ENCODE measurements at places on chromosomes 3 and 15.

GRCh38 chr3:53161450-53161819, 426 bp downstream of the PRKCD start:
- DNase-seq: no peak

DNA sequence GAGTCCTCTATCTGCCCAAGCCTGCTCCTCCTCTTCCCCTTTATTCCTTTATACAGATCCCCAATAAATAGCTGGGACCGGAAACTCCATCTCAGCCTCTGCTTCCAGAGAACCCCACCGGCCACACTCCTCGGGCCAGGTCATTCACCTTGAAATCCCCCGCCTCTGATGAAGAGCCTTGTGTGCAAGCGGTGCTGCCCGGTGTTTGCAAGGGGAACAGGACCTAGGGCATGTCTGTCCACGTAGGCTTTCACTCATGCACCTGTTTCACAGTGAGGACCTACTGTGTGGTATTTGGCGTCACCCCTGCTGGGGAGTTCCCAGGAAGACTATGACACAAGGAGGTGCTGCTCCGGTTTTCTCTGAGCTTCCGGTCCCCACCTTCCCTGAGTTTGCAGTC, 54.0 kb downstream of the WNT7A start:
- DNase-seq: no peak

- no peak for DNase-seq
Measured at GRCh38 chr3:53217175-53217574, 38.6 kb downstream of the TKT start.

DNA sequence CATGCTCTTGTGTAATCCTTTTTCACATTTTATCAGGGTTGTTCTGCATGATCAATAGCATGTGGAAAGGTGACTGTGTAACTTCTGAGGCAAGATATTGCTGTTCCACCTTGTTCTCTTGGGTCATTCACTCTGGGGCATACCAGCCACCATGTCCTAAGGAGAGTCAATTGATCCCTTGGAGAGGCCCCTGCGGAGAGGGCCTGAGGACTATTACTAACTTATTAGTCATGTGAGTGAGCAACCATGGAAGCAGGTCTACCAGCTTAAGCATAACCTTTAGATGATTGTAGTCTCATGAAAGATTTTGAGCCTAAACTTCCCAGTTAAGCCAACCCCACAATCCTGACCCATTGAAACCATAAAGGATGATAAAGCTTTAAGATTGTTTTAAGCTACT, 22.0 kb upstream of the COL6A5 start:
- no peak for DNase-seq

GRCh38 chr3:169250000-169250399, 413.5 kb downstream of the MECOM start:
- no peak for DNase-seq

GRCh38 chr15:61613729-61614128, 384.6 kb upstream of the RORA start:
- no peak for DNase-seq

DNA sequence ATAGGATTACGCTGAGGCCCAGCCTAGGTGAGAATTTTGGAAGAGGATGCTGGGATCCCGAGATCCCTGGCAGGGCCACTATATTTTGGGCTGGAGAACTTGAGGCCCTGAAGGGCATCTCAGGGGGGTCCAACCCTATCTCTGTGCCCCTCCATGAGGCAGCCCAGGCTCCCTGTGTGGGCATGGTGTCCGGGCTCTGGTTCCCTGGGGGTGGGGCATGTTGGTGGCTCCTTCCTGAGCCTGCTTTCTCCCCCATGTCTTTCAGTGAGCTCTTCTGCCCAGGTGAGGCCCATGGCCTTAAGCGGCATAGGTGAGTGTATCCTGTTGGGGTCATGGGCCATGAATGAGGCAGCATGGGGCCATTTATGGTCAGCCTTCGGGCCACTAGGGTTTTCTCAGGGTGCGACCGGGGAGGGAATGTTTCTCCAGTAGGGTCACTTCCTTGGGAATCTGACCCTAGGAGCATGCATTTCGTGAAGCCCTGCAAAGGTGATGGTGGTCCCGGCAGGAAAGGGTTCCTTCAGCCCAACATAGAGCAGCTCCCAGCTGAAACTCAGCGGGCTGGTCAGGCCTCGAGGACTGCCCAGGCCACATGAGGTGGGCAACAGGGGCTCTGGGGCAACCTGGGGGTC, 191.3 kb downstream of the UBE3A start:
- DNase-seq: no peak

DNA sequence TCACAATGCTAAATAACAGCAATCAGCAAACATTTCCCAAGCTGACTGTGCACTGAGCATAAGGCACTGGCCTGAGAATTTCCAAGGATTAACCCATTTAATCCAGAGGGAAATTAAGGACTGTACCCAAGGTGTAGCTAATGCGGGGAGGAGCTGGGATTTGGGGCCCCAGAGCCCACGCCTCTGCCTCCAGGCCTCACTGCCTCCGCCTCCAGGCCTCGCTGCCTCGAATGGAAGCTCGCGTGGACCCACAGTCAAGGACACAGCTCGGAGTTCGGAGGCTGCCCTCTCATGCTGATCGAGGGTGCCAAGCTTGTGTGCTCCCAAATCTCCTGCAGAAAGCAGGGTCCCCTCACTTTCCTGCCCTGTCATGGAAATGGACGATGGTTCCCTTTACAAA, 76.5 kb upstream of the SNRPA1 start:
- no peak for DNase-seq

- no peak for DNase-seq
Measured at GRCh38 chr3:142150271-142150670, 927 bp upstream of the TFDP2 start.

GRCh38 chr3:170040418-170040817, 2.6 kb downstream of the GPR160 start:
- DNase-seq: no peak

DNA sequence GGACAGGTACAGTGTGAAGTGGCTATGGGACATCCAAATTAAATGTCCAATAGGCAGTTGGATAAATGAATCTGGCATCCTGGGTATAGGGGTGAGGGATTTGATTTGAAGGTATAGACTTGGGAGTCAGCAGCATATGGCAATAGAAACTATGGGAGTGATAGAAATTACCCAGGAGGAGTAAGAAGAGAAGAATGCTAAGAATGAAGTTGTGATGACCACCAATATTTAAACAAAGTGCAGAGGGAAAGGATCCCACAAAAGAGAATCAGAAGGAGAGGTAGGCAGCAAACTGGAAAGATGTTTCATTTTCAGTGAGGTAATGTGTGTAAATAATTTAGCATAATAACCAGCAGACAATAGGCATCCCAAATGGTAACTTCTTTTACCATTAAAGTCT, 13.8 kb upstream of the MSL2 start:
- no peak for DNase-seq

- DNase-seq: no peak
Measured at GRCh38 chr3:117084739-117085270, 375.2 kb downstream of the TUSC7 start.

GRCh38 chr3:31102196-31102879, 207.9 kb upstream of the GADL1 start:
- no peak for DNase-seq

Data from CD4-positive, alpha-beta T cell treated with Interleukin-1 beta for 1 hour (primary cell).